ENCODE measurements at places on chromosomes 5 and 9.

DNA sequence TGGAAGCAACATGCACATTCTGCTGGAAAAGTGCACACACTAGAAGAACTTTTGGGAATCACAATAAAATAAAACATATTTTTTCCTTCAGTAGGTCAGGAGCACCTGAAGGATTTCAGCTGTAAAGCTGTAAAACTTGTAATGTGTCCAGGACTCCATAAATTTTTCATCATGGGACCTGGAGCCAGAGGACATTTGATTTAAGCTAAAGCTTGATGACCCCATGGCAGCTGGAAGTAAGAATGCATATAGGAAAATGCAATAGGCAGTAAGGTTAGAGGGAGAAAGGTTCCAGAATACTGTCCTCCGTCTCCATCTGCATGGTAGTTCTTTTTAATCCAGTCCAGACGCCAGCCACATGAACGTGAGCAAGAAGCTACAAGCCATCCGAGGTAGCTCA is 166.0 kb downstream of the ADAMTSL1 start:
- no peak for DNase-seq

GRCh38 chr5:106408141-106408540 is 1262.6 kb downstream of the EFNA5 start:
- no peak for DNase-seq

- no peak for DNase-seq
Measured at GRCh38 chr5:56327809-56328208, 94.7 kb upstream of the ANKRD55 start.

GRCh38 chr9:93517331-93517730 is 59.1 kb upstream of the PHF2 start:
- DNase-seq: no peak

- DNase-seq: no peak
Measured at GRCh38 chr9:120761006-120761405, 32.2 kb downstream of the FBXW2 start.

- DNase-seq: no peak
Measured at GRCh38 chr5:143347046-143347445, 56.4 kb downstream of the NR3C1 start.

GRCh38 chr9:133619791-133620190 is 10.6 kb upstream of the FAM163B start:
- no peak for DNase-seq

- DNase-seq: no peak
Measured at GRCh38 chr5:125812651-125813050, 610.6 kb upstream of the GRAMD2B start.

DNA sequence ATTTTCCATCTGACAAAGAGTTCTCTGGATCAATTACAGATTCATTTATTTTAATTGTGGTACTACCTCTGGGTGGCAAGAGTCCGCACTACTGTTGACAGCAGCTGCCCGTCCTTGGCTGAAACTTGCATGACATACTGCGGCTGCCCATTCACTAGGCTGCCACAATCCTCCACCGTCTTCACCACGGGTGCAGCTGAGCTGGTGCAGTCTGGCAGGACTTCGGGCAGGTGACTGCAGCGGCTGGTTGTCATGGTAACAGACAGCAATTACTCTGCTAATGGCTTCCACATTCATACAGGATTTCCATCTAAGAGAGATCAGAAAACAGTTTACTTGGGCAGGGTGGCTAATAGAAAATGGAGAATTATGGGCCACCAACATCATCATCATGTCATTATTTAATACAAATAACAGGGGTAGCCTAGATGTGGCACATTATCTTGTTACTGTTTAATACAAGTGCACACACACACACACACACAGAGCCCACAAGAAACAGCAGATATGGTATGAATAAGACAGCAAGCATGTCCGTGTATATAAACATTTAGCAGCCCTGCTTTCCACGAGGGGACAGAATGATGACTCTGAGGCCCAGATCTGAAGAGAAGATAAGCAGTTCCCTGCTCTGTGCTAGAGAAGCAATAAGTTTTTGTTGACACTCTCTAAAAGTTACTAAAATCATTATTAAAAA is 112.3 kb downstream of the MARCHF3 start:
- peak; percentile 50 for DNase-seq

GRCh38 chr9:33264003-33264472 is 470 bp downstream of the BAG1 start:
- DNase-seq: peak; percentile 49

- DNase-seq: no peak
Measured at GRCh38 chr5:6652025-6652424, 18.8 kb downstream of the SRD5A1 start.

DNA sequence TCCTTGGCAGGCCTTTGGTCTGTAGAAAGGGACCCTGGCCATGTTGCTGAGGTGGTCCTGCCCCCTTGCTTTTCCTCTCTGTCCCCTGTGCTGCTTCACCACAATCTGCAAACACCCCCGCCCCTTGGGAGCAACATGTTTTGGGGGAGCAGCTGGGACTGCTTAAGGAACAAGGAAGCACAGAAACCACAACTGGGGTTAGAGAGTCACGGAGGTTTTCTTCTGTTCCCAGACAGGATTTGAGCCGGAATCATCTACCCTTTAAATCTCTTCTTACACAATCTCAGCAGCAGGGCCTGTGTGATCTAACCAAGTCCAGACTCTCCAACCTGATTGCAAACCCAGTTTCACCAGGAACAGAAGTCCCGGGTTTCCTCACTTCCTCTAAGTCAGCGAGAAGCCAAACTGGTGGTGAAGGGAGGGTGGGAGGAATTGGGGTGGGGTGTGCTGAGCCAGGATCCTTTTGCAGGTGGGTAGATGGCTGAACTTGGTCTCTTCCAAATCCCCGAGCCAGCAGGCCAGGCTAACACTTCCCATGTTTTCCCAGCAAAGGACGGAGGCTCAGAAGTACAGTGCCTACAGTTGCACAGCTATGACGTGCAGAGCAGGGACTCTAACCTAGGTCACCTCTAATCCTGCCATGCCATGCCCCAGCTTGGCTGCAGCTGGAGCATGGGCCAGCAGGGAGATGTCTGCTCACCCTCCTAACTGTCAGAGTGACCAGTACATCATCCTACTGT is 25.0 kb downstream of the SH3PXD2B start:
- no peak for DNase-seq

- no peak for DNase-seq
Measured at GRCh38 chr5:142644640-142645361, 41.1 kb downstream of the FGF1 start.

GRCh38 chr9:132372177-132373095 is 17.6 kb upstream of the SETX start:
- no peak for DNase-seq

DNA sequence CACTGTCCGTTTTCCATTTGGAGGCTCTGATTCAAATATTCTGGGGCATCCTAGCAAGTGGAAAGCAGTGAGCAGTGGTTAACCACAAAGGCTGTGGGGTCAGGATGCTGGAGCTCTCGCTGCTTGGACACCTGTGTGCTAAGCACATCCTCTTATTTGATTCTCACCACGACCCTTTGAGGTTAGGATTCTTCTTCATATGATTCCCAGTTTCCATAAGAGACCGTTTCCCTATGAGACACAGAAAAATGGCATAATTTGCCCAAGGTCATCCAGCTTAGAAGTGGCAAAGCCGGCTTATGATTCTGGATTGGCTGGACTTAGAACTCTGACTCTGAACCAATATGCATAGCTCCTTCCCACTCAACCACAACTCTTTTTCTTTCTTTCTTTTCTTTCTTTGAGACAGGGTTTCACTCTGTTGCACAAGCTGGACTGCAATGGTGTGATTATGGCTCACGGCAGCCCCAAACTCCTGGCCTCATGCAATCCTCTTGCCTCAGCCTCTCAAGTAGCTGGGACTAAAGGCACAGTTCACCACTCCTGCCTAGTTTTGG is 207.7 kb downstream of the TTLL11 start:
- no peak for DNase-seq

DNA sequence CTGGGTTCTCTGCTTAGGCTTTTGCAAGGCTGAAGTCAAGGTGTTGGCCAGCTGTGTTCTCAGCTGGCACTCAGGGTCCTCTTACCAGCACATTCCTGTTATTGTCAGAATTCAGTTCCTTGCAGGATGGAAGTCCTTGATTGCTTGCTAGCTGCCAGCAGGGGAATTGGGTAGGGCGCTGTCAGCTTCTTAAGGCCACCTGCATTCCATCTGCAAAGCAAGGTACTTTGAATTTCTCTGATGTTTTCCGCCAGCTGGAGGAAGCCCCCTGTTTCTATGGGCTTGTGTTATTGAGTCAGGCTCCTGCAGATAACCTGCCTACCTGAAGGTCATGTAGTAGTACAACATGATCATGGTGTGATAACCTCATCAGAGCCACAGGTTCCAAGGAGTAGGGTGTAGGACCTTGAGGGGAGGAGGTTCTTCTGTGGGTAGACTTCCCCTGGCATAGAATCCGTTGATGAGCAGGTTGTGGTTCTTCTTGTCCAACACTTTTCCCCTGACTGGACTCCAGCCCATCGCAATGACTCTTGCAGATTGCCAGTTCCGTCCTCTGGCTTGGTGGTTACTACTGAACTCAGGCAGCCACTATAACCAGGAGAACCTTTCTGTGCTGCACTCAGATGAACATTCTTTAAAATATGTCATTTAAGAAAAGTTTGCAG is 6.8 kb downstream of the TENT4A start:
- no peak for DNase-seq

DNA sequence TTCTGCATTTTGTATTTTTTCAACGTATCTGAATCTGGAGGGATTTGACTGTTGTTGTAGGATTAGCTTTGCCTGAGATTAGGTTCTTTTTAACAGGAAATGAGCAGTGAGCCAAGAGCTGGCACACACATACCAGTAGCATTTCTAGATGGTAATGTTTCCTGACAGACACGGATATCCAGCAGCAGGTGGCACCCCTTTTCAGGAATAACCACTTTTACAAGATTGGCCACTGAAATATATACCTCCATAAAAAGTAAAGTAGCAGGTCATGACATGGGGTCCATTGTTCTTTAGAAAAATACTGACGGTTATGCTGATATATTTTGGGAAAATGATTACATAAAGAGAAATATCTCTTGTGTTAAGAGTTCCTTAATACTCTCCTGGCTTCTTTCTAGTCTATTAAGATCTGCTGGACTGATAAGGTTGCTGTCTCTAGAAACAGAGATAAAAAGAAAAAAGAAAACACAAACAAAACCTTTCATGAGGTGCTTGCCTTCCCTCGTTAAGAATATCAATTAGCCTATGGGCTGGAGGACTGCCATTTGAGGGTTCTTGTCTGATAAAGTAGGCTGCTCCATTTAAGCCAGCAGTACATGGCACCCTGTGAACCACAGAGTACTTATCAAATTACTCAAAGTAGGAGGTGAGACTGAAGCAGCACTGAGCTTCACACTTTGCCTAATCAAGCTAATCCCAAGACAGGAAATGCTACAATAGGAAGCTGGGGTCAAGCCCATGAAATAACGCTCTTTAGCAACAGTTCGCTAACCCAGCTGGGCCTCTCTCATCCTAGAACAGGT is 101.6 kb upstream of the PCA3 start:
- no peak for DNase-seq

DNA sequence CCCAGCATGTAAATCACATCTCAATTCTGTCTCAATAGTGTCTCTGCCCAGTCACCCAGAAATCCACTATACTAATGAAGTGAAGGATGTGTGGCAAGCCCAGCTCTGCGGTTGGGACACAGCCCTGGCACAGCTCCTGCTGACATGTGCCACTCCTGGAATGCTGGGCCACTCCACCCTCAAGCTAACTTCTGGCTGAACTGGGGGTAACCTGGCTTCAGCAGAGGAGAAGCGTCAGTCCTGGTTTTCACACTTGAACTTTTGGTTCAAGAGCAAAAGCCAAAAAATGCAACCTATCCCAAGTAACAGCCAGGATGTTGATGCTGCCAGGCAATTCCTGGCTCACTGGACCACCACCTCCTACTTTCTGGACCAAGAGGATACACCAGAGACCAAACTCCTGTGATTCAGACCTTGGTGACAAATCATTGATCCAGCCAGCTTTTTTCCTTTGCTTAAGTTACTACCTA is 86.4 kb downstream of the ARRDC3 start:
- no peak for DNase-seq

DNA sequence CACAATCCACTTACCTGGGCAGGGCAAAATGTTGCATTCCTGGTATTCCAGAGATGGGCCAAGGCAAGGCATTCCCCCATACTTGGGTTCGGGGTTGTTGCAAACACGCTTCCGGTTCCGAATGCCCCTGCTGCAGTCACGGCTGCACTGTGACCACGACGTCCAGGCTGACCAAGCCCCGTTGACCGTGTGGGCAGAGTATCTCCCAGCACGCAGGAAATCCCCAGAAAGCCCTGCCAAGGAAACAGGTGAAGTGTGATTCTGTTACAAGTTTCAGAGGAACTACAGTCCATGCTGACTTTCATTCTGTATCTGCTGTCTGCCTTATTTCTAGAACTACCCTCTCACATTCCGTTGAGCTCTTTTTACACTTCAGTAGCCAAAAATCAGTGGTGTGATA is 483.0 kb downstream of the SEMA5A start:
- DNase-seq: no peak

- peak; percentile 47 for DNase-seq
Measured at GRCh38 chr9:935348-935965, 41.0 kb upstream of the DMRT3 start.

GRCh38 chr5:73204332-73204731 is 31.3 kb downstream of the TMEM174 start:
- peak; percentile 58 for DNase-seq

GRCh38 chr5:148884339-148885020 is 58.1 kb downstream of the ADRB2 start:
- DNase-seq: no peak

DNA sequence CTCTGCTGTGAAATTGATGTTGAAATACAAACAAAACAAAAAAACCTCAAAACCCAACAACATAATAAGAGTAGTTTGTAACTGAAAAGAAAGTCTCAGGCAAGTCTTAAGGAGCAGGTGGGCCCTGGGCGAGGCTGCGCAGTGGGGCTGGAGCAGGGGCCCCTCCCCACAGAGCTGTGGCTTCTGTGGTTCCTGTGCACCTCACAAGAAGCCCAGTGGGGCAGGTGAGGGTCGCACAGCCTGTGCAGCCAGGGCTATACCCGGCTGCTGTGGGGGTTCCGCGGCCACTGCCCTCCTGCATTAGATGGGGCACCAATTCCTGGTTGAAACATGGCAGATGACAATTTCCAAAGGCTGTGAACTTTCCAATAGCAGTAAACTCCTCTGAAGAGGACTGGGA is 75.3 kb downstream of the TRIO start:
- DNase-seq: no peak

DNA sequence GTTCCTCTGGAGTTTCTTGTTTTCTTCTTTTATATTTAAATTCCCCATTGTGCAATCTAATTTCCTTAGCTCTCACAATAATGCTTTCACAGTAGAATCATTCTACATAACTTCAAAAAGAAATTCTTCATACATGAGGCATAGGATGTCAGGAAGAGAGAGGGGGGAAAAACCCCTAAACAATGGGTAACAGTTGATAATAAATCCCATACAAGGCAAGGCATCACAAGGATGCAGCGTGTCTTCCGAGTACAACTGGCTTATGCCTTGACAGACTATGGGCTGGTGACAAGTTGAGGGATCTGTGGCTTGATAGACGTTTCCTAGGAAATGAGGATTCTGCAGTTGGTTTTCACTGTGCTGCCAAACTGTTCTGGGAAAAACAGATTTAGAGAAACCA is 247.4 kb downstream of the ARL15 start:
- DNase-seq: no peak

- DNase-seq: peak; percentile 28
Measured at GRCh38 chr5:79133121-79133656, 21.6 kb downstream of the BHMT start.
